ENCODE measurements at places on chromosomes 12 and 14.

DNA sequence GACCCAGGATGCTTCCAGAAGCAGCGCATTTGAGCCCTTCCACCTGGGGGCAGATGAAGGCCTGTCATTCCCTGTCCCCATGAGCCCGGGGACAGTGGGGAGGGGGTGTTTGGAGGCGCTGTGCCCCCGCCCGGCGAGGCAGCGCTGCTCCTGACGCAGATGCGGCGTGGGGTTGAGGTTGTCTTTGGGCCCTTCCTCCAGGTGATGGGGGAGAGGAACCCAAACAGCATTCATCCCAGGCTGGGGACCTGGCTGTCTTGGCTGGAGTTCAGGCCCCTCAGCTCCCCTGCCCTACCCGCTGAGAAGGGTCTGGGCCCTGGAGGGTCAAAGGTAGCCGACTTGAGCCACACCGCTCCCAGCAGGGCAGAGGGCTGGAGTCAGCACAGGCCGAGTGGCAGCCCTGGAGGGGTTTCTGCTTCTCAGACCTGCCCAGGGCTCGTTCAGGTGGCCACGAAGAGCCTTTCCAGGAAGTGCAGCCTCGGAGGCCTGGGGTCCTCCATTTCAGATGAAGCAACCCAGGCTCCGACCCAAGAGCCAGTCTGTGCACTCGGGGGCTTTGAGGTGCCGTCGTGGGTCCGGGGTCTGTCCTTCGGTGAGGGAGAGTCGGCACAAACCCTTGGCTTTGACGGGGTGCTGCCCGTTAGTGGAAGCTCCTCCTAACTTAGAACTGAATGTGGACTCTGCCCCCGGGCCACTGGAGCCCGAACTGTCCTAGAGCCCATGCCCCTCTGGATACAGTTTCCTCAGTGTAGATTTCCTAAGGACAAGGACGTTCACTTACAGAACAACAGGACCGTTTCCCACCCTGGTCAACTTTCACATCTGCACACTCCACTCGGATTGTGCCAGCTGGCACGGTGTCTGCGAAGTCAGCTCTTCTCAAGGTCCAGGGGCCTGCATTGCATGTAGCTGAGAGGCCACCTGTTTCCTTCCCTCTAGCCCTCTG is 16.1 kb downstream of the ACADS start:
- DNase-seq, result peak; percentile 35

DNA sequence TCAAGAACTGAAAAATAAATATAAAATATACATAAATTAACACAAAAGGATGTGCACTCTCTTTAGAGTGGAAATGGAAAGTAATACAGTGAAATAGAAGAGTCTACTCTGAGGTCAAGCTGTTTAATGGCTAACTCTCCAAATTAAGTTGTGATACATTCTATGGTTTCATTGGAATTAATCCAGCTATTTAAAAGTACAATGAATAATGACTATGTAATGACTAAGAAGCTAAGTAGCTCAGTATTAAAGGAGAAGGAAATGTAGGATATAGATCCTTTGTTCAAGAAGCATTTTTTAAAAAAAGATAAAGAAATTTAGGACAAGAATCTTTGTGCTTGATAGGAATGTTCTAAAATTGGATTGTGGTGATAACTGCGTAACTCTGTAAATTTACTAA is 85.3 kb downstream of the LRP6 start:
- DNase-seq, result no peak

DNA sequence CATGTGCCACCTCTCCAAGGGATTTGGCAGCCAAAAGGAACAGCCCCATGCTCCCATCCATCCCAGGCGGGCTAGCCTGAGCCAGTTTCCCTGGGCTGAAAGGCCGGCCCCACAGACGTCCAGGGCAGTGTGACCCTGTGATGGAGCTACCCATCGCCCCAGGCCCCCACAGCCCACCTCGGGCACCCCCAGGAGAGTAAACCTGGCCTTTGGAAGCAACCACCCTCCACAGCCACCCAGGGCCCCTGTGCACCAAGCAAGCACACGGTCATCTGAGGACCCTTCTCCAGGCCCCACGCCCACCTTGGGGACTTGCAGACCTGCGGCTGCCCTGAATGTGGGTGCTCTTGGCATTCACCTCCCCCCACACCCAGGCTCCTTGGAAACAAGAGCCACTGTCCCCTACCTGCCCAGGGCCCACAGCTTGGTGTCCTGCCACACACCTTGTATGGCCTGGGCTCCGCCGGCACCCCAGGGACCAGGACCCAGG is 8.4 kb downstream of the AHNAK2 start:
- DNase-seq, result no peak

- no peak for DNase-seq
Measured at GRCh38 chr12:127771546-127771945, 495.4 kb upstream of the TMEM132C start.

DNA sequence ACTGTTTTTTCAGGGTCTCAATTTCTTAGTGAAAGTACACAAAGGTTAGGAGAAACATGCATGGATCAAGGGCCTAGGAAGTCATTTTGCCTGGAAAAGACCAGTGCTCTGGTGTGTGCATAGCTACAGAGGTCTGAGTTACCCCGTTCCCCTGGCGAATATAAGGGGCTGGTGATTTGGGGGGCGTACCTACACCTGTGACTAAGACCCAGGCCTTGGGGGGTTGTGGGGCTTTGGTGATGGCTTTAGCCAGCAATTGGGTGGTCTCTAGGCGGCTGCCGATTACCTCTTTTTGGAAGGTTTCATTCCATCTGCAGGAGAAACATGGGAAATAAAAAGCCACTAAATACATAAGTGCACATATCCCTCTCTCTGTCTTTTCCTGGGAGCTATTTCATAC is 1.1 kb downstream of the SDR39U1 start:
- peak; percentile 12 for DNase-seq

GRCh38 chr12:124296295-124296915 is 1.5 kb downstream of the RFLNA start:
- DNase-seq, result peak; percentile 28

- no peak for DNase-seq
Measured at GRCh38 chr14:69500736-69501135, 16.2 kb downstream of the PLEKHD1 start.

DNA sequence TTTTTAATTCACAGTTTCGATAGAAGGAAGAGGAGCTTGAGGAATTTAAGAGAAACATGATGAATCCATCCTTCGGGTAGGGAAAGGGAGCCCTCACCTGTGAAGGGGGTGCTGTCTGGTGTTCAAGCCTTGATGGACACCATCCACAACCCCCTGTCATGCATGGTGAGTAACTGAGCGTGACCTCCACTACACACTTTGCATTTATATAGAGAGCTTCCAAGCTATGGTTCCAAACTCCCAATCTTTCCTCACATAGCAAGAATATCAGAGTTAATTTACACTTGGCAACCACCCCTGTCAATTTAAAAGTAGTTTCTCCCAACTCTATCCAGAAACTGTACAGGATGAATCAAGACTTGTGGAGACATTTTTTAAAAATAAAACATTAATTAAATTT is 13.1 kb upstream of the NID2 start:
- no peak for DNase-seq

DNA sequence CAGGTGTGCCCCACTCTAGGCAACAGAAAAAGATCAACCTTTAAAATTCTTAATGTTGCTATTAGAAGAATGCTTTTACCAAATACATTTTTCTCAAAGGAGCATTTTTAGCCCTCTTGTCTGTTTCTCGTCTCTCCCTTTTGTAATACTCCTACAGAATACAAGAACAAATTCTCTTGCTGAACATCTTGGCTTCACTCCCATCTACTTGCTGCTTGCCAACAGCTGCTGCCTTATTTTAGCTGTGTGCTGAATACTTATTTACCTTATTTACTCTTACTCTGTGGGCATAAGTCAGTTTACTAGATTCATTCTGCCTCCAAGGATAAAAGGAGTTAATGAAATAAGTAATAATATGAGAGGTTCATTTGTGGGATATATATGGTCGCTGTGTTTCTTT is 70.8 kb downstream of the POLR3B start:
- no peak for DNase-seq

DNA sequence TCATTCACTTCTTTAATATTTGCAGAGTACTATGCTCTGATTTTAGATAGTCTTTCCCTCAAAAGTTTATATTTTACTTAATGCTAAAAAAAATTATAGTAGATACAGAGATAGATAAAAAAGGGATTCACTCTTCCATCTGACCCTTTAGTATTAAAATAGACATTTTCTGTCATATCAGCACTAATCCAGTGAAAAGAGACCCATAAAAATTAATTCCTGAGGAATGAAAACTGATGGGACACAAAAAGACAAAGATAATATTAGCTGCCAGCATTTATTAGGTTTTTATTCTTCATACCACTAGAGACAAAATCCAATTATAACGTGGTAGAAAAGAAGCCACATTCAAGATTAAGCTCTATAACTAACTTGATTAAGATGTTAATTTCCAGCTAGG is 45.3 kb downstream of the SOS2 start:
- no peak for DNase-seq

- DNase-seq, result no peak
Measured at GRCh38 chr14:87229131-87229530, 763.9 kb downstream of the GALC start.

- no peak for DNase-seq
Measured at GRCh38 chr12:42915426-42915825, 325.9 kb upstream of the PRICKLE1 start.

GRCh38 chr14:89296281-89296745 is 120.7 kb downstream of the FOXN3 start:
- no peak for DNase-seq

DNA sequence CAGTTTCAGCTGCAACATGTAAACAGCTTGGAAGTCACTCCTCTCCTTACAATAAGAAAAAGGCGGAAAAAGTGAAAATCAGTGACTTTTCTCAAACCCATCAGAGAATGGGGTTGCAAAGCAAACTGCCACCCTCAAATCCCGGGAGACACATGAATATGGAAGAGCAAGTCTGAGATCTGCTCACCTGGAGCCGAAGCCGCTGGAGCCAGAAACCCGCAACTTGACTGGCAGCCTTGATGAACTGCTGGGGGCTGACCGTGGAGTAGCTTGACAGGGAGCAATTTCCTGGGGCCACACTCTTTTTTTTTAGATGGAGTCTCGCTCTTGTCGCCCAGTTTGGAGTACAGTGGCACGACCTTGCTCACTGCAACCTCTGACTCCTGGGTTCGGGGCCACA is 208.2 kb downstream of the KIF26A start:
- DNase-seq, result no peak

DNA sequence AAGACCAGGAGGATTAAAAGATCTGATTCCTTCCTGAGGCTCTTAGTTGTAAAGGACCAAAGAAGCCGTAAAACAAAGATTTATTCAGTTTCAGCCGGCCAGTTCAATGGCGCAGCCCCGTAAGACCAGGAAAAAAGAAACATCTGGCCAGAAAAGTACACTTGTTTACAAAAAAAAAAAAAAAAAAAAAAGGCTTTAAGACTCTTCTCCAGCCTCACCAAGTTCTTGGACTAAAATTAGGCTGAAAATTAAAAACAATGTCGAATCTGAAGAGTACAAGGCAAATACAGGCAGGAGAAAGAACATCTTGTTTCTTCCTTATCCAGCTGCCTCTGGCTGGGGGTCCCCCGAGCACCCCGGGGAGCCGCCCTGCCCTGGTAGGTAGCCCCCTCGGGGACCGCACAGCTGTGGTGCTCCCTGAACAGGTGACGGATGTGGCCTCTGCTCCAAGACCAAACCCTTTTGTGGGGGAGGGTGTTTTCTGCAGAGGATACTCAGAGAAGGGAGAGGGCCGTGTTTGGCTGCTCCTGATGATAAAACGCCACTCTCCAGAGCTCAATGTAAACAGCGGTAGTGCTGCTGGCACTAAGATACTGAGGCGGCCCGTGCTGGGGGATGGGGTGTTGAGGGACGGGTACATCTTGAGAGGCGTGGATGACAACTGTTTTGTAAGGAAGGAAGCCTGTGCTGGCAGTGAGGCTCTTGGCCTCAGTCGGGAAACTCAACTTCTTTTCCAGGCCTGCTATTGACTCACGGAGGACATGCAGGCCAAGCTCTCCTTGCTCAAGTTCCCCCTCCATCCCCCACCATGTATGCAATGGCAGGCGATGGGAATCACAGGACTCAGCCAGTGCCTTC is 201.0 kb upstream of the DIO3 start:
- DNase-seq, result no peak

DNA sequence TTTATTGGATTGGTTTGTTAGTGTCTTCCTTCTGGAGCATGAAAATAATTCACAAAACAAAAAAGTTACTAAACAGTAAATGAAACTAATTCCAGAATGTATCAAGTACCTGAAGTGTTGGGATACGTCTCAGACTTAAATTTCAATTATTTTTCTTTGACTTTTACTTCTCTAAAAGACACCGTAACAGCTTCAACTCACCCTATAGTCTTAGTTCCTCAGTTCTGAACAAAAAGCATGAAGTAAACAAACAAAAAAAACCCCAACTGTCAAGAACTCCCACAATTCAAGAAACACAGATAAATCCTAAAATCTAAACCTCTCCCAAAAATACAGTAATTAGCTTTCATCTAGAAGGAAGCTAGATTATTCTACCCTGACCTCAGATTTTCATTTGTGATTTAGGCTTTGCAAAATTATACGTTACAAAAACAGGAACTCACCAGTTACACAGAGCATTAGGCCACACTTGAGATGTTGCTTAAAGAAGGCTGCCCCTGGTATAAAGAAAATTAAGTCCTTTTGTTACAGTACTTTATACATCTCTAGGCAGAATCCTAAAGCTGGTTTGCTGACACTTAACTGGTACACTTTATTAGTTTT is 10.2 kb downstream of the HEATR5A start:
- peak; percentile 34 for DNase-seq

DNA sequence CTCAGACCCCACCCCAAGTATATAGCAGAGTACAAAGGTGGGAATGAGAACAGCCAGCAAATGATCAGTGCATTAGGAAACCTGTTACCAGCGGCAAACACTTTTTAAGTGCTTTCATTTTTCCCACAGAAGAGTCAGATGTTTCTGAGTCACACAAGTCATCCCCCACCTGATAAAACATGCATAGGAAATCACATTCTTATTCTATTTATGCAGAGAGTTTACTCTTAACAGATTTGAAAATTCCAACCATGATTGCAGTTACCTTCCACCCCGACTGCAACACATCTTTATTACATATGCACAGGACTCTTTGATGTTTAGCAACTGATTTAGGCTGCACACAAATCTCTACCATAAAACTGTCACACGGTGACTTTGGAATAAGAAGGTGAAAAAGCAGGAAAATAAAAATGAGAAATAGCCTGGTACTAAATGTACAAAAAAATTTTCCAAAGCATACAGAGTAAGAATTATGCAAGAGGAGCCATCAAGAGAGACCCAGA is 236.4 kb downstream of the PAWR start:
- DNase-seq, result no peak

GRCh38 chr12:11622876-11623281 is 26.6 kb upstream of the ETV6 start:
- DNase-seq, result no peak

GRCh38 chr12:2541631-2542204 is 253.1 kb upstream of the FKBP4 start:
- no peak for DNase-seq

All from GM13976 (cell line).